ENCODE measurements at places on chromosomes 3 and 15.

DNA sequence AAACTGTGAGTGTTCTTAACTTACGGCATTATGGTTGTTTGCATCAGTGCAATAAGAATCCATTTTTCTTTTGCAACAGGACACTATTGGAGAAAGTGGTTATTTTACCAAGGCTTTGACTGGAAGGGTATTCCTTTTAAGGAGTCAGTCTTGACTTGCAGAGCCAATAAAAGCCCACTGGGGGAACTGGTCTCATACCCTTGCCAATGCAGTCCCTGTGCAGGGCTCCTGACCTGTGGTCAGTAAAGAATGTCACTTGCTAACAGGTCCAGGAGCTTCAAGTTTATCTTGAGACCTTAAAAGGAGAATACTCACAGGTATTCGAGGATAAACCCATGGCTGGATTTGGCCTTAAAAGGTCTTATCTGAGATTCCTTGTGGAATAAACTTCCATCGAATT, 227.8 kb upstream of the GBE1 start:
- no peak for DNase-seq

DNA sequence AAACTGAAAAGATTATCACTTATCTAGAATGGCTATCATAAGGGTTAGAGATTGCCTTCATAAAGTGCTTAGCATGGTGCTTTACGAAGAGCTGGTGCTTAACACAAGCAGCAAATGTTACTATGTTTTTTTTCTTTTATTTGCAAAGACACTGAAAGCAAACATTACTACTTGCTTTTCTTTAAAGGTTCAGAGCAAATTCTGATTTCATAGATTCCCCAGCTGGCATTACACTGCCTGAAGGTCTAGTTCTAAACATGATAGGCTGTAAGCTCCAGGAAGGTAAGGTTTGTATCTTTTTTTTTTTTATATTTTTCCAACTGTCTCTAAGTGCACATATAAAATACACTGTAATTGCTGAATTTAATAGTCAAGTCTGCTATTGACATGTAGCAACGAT, 71.9 kb downstream of the UQCC5 start:
- no peak for DNase-seq

DNA sequence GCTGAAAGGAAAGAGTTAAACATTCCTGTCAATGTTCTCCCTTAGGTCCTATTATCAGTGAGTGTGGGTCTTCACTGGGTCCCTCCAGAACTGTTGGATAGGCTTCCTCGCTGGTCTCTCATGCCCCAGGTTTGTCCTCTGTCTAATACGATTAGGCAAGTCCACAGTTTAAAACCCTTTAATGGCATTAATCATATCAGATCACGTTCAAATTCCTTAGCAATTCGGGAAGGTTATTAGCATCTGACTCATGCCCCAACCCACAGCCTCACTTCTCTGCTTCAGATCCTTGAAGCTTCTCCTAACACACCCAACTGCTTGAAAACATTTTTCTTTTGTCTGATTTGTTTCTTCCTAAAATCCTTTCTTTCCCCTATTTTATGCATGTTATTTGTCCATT, 224.3 kb upstream of the ATP10A start:
- DNase-seq: no peak

- no peak for DNase-seq
Observed at GRCh38 chr3:106326941-106327695, 458.3 kb upstream of the CBLB start.

Measured in C1 segment of cervical spinal cord (tissue), 14 donors.